Fibroblast of the conjunctiva (primary cell): ENCODE measurements at places on chromosomes 11 and 22.

- peak; percentile 65 for DNase-seq
Observed at GRCh38 chr22:23894710-23895598, 771 bp downstream of the MIF start.

DNA sequence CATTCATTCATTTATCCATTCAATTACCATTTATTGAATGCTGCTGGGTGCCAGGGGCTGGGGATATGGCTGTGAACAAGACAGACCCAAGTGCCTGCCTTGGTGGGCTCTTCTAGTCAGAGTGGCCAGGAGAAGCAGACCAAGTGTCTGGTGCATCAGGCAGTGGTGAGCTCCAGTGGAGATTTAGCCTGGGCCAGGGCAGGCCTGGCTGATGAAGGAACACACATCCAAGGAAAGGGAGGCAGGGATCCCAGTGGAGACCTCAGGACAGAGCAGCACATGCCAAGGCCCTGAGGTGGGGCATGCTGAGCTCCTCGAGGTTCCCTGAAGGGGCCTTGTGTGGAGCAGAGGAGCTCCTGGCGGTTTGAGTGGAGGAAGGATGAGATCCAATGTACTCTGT, 46.6 kb upstream of the SMIM38 start:
- no peak for DNase-seq

DNA sequence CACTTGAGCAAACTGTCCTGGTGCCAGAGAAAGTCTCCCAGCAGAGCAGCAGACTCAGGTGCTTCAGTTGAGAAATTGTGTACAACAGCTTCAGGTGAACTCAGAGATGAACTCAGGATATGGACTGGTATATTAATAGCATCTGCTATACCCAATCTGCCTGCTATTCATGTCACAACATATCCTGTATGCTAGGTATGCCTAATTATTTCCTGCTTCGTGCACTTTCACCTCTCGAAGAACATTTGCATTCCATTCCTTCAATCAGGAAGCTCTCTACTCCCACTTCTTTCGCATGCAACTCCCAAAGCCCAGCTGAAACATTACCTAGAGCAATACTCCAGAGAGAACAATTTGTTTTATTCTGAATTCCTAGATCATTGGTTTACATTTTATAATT, 207.7 kb downstream of the KCNA4 start:
- no peak for DNase-seq

GRCh38 chr11:57560146-57560545, 7.3 kb downstream of the UBE2L6 start:
- DNase-seq = no peak

GRCh38 chr11:19366992-19367709, 126.4 kb upstream of the E2F8 start:
- no peak for DNase-seq
